ENCODE measurements at places on chromosomes 1 and 21.
A peak's percentile ranks its signal among the peaks of the same experiment; 100 is the strongest.

DNA sequence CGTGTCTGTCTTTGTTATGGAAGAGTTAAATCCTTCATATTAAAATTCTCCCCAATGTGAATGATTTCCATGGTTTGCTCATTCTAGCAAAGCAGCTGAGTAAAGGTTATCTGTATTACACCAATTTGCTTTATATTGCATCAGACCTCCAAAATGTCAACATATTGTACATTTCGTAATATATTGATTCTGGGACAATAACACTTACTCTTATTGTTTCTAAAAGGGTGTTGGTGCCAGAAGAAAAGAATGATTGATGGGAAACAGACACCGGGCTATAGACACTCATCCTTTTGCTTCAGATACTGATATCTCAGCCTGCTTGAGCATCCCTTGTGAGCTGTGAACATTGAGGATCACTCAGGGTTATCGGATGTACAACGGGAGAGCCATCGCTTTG lies 7.0 kb downstream of the NTNG1 start:
- no peak for DNase-seq

DNA sequence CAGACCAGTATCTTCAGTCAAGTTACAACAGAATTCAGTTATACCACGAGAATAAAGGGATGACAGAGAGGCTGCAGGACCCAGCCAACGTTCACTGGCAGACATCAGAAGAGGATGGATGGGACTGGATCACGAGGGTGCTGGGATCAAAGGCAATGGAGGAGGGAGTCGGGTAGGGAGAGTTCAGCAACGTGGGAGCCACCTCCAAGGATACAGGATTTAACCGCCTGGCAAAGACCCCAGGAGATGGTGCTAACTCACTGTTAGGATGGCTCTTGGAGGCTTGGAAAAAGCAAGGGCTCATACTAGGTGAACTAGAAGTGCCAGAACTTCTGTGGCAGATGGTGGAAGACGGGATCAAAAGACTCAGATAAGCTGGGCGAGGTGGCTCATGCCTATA lies 99.1 kb upstream of the DISP3 start:
- no peak for DNase-seq

DNA sequence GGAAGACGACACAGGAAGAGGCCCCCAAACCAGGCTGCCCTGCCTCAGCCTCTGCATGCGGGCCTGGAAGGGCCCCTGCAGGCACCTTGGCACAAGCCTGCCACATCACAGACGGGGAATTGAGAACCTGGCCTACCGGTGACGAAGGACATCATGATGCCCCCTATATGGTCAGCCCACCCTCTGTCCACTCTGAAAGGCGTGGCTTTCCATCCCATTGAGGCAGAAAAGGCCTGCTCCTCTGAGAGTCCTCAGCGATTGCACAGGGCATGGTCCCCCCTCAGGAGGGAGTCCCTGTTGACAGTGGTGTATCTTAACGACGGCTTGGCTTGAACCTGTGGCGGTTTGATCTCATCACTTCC lies 11.4 kb downstream of the KRTAP10-1 start:
- DNase-seq: no peak

- DNase-seq: peak; percentile 43
These were observed 6.0 kb downstream of the FCRLB start for GRCh38 chr1:161727256-161727924.

GRCh38 chr1:992362-992761 lies 7.5 kb downstream of the HES4 start:
- DNase-seq: no peak

GRCh38 chr1:26038477-26038876 lies 7.4 kb downstream of the SLC30A2 start:
- DNase-seq: no peak

- DNase-seq: no peak
These were observed 10.2 kb downstream of the POLR3GL start for GRCh38 chr1:145974721-145975120.

DNA sequence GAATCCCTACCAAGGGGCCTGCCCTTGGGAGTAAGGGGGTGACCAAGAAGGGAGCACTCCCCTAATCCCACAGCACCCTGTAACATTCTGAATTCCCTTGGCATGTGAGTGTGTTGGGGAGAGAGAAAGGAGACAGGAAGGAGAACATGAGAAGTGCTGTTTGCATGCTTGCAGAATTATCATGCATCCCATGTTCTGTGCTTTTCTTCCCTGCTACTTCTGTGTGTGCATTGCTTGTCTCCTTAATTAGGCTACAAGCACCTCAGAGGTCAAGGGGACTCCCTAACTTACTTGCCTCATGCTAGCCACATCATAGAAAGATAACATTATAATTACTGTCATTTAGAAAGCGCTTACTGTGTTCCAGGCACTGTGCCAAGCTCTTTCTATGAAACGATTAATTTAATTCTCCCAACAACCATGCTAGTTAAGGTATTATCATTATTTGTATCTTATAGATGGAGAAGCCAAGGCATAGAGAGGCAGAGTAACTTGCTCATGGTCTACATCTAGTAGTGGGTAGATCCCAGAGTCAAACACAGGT lies 11.1 kb downstream of the NOS1AP start:
- no peak for DNase-seq
